ENCODE measurements at places on chromosomes 12 and 14.

DNA sequence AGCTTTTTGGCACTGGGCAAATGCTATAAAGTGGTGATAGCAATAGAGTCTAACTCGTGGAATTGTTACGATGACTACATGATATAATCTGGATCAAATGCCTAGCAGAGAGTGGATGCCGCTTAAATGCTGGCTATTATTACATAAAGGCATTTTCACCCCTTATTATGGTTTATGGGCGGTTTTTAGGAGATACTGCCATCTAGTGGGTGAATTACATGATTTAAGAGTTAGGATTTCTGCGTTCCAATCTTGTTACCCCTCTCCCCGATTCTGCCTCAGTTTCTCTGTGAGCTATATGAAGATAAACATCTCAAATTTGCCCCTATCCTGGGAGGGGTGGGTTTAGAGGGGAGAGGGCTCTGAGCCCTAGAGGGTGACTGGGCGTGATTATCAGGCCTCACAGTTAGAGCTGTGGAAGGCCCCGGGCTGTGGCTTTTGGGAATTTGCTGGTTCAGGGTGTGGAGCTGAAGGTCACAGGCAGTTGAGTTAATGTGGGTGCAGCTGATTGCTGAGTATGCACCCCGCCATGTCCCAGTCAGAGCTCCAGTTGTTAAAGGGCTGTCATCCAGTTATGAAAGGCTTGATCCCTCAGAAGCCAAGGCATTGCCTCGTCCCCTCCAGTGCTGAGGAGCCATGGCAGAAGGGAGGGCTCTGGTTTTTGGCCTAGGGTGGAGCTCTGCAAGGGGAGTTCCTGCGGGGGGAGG, 14.4 kb downstream of the CLSTN3 start:
- peak; percentile 61 for DNase-seq

DNA sequence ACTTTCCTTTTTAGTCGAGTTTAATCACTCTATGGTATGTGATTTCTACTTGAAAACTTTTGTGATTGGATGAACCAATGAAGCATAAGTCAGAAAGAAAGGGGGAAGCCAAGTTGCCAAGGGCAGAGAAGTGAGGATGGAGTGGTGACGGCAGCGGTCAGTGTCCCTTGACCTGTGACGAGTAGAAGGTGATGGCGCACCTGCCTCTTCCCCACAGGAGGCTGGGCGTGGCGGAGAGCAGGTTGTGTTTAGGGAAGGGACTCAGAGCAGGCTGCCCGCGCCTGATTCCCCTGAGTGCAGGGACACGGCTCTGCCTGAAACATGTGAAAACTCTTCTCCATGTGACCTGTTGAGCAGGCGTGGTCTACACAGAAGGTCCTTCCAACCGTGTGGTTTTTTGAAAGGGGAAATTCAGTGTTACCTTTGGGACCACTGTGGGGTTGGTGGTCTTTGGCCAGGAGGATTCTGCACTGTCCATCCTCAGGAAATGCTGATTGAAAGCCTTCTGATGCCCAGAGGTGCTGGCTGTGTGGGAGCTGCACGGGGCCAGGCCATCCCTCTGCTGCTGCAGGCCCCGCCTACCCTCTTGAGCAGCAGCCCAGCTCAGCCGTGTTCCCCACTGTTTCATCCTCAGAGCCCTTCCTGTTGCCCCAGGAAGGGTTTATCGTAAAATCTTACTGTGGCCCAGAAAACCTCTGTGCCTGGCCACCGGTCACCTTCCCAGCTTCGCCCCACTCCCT, 23.5 kb upstream of the AMN start:
- peak; percentile 64 for DNase-seq

- DNase-seq, result no peak
These were observed 249.8 kb upstream of the GARIN2 start for GRCh38 chr14:66939409-66939808.

DNA sequence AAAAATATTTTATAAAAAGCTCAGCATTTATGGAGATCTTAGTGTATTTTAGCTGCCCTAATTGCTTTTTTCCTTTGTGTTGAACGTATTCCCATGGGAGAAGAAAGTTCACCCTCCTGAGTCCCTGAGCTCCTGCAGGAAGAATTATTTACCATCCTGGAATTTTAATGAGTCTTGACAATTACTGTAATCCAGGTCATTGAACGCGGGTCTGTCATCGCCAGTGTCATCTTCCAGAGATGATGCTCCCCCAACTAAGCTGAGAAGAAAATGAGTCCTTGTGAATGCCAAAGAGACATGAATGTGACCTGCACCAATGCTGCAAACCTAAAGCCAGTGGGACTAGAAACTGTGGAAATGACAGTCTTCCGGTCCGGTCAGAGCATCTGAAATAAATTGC, 129.5 kb downstream of the FBXL14 start:
- DNase-seq, result no peak

- DNase-seq, result no peak
These were observed 327.3 kb upstream of the TMTC1 start for GRCh38 chr12:30110958-30111586.

GRCh38 chr12:112486361-112486760, 67.6 kb downstream of the PTPN11 start:
- no peak for DNase-seq

DNA sequence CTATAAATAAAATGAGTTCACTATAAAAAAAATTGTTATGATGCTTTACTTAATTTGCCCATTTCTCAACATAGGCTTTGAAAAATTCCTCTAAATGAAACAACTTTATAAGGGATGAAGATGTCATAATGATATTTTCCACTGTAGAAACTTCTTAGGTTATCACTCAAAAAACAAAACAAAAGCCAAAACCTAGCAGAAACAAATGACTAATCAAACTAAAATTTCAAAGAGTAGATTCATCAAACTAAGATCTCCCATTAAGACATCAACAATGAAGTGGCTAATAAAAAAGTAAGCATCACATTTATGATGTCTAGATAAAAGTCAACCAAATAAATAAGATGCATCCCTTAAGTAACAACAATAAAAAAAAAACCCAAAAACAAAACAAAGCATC, 36.9 kb upstream of the TTC7B start:
- no peak for DNase-seq

DNA sequence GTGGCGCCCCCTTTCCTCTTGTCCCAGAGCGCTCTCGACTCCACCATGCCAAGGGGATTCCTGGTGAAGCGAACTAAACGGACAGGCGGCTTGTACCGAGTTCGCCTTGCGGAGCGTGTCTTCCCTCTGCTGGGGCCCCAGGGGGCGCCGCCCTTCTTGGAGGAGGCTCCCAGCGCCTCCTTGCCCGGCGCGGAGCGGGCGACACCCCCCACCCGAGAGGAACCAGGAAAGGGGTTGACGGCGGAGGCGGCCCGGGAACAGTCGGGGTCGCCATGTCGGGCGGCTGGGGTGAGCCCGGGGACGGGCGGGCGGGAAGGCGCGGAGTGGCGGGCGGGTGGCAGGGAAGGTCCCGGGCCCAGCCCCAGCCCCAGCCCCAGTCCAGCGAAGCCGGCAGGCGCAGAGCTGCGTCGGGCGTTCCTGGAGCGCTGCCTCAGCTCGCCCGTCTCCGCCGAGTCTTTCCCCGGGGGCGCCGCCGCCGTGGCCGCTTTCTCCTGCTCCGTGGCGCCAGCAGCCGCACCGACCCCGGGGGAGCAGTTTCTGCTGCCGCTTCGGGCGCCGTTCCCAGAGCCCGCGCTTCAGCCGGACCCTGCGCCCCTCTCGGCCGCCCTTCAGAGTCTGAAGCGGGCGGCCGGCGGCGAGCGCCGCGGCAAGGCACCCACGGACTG, 376 bp downstream of the INSM2 start:
- DNase-seq, result peak; percentile 33

- DNase-seq, result peak; percentile 64
These were observed 11.3 kb downstream of the CACNA1C start for GRCh38 chr12:2064071-2064507.

- no peak for DNase-seq
These were observed 467.0 kb downstream of the LRIG3 start for GRCh38 chr12:58453306-58453705.

DNA sequence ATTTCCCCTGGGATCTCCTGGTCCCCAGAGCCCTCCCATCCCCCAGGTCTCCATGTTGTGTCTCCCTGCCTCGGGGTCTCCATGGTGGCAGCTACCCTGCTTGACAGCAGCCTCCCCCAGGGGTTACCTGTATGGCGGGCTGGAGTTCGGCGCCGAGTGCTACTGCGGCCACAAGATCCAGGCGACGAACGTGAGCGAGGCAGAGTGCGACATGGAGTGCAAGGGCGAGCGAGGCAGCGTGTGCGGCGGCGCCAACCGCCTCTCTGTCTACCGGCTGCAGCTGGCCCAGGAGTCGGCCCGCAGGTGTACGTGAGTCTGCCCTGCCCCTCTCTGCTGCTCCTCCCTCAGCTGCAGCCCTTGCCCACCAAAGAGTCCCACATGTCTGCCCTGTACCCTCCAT, 80.9 kb downstream of the WSCD2 start:
- DNase-seq, result no peak

DNA sequence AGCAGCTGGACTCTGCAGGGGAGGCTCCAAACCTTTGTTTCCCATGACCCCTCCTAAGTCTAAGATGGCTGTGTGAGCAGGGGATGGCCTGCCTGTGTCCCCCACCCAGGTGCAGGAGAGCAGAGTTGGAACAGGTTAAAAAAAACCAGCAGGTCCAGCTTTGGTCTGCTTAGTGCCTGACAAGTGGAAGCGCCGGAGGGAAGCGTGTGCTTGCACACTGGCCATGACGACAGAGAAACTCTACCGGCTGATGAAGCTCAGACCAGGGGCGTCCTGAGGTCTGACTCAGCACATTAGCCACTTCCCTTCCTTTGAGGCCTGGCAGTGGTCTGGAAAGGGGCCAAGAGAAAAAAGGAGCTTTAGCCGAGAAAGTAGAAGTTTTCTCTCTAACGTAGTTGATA, 280.1 kb downstream of the VRK1 start:
- peak; percentile 37 for DNase-seq

- DNase-seq, result no peak
These were observed 142.6 kb downstream of the NPAS3 start for GRCh38 chr14:33081259-33081658.

DNA sequence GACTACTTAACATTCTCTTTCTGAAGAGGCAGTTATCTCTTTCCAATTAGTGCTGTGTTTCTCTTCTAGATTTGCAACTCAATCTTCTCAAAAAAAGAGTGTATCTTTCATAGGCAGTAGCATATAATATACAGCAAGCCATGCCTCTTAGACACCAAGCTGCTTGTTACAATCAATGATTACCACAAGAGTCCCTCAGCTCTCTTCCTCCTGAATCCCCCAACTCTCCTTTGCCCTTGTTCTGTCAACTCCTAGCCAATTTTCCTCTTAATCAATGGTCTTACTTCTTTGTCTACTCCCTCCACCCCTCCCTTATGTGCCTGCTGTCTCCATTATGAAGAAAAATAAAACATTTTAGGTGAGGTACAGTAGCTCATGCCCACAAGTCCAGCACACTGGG, 2.6 kb downstream of the TMTC1 start:
- no peak for DNase-seq

DNA sequence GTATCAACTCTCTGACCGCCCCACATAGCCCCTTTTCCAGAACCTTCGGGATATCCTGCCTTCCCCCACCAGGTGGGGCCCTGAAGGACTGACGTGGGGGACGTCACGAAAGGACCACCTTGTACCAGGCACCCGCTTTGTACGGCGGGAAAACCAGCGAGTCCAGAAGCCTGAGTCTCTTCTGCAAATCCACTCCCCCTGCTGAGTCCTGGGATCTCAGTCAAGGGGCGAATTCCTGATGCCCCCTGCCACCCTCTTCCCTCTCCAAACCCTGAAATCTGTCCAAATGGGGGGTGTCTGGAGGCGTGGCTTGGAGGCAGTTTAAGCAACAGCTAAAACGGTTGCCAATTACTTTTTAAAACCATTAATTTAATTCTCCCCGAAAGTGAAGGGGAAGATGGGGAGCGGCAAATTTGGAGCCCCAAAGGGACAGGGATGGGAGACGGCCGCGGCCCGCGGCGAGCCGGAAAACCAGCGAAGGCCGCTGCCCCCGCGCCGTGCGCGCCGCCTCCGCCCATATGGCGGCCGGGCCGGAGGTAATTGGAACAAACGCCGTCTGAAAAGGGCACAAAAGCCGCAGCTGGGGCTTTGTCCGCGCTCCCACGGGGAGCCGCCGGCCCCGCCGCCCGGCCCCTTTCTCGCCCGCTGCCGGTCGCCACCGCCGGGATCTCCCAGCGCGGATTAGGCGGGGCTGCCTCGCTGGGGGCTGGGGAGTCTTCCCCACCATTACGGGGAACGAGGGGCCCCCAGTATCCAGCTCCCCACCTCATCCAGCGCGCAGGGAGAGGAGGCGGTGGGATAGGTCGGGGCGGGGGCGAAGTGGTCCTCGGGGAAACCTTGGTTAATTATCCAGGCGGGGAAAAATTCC, 6.6 kb downstream of the LHX5 start:
- peak; percentile 34 for DNase-seq

GRCh38 chr14:92366237-92366636, 43.3 kb downstream of the SLC24A4 start:
- DNase-seq, result no peak

DNA sequence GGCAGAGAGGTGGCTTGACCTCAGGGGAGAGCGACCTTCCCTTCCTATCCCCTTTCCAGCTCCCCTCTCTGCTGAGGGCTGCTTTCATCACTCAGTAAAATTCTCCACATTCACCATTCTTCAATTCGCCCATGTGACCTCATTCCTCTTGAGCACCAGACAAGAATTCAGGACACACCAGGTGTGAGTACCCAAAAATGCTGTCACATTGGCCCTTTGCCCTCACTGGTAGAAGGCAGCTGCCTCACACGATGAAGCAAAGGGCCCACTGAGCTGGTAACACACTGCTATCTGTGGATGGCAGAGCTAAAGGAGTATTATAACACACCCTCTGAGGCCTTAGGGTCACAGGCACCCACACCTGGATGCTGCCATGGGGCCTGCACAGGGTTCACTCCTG, 59.7 kb downstream of the SSH1 start:
- no peak for DNase-seq

DNA sequence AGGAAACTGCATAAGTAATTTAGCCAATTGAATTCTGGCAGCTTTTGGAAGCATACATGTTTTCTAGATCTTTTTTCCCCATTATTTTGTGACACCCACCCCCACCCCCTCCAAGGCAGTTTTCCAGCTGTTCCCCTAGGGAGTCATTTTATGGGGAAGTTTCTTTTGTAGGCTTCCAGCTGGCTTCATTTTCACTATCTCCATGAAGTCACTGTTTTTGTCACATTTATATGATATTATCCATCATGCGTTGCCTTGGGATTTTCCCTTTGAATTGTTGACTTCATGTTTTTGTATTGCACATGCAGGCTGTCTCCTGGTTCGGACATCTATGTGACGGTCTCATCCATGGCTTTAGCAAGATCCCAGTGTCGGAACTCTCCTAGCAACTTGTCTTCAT, 233.6 kb upstream of the RGS6 start:
- no peak for DNase-seq

DNA sequence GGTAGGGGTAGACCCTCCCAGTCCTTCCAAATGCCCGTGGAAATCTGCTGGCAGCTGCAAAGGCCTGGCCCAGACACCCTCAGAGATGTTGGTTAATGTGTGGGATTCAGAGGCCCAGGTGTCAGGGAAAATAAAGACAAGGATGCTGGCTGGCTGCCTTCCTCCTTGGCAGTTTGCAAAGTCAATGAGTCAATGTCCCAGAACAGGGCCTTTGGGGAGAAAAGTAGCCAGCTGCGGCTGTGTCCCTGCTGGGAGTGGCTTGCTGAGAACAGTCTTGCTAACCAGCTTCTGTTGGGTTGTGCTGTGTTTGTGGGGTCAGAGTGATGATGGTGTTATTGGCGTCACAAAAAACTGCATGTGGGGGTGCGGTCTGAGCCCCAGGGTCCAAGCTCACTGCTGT, 29.2 kb downstream of the GLRX5 start:
- no peak for DNase-seq

All from GM13976 (cell line).